ENCODE measurements at places on chromosomes 6 and 20.

- no peak for DNase-seq
Observed at GRCh38 chr6:147709396-147710272, 201.1 kb downstream of the SAMD5 start.

- no peak for DNase-seq
Observed at GRCh38 chr6:128464790-128465189, 55.6 kb downstream of the PTPRK start.

GRCh38 chr6:125637207-125637606 is 112.2 kb upstream of the HEY2 start:
- DNase-seq: no peak

- DNase-seq: no peak
Observed at GRCh38 chr6:1787894-1788293, 178.2 kb downstream of the FOXC1 start.

DNA sequence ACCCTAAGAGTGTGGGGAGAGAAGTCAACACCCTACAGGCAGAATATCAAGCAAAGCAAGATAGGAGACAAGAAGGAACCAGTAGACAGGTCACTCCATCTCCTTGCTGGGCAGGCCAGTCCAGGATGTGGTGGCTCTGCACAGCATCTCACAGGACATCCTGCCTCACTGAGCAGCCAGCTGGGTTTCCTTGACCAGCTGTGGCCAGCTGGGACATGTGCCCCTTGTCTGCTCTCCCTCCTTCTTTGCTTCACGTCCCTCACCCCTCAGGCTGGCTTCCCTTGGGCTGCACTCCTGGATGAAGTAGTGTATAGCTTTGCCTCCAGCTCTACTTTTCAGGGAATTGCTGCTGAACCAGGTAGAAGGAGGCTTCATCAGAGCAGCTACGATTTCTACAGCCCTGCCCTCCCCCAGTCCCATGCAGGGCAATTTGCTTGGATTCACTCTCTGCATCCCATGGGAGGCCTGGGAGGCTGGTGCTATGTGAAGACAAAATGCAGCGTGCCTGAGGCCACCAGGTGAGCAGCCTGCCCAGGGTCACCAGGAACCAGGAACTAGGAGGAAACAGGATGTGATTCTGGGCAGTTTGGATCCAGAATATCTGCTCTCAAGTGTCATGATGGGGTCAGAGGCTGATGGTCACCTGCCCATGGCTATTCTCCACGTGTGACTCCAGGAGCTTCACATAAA is 110.0 kb upstream of the PMEPA1 start:
- DNase-seq: no peak

DNA sequence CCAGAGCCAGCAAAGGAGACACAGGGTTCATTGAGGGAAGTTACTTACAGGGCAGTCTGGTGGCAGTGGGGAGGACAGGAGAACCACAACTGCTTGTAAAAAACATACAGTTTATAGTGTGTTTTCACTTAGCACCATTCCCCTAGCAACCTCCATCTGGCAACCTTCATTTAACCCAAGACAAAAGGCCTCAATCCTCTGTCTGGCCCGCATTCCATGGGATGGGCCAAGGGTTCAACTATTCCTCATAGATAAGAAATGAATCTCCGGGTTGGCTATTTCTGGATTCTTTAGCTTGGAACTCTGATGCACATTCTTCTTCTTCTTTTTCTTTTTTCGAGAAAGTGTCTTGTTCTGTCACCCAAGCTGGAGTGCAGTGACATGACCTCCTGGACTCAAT is 26.3 kb upstream of the FYN start:
- DNase-seq: no peak

- DNase-seq: no peak
Observed at GRCh38 chr6:63441266-63441956, 121.6 kb upstream of the LGSN start.

GRCh38 chr6:26122402-26122792 is 35.2 kb downstream of the HFE start:
- DNase-seq: no peak

DNA sequence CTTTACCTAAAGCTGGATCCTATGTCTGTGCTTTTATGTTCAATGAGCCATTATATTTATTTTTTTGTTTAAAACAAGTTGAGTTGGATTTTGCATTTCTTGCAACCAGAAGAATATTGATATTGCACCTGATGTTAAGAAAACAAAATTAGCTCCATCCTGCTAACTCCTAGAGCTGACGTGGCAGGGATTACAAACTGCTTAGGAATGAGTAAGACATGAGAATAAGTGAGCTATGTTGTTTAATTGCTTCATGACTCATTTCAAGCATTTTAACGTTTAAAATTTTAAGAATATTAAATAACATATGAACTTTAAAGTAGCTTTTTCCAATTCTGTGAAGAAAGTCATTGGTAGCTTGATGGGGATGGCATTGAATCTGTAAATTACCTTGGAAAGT is 663.5 kb downstream of the EPM2A start:
- no peak for DNase-seq

- DNase-seq: no peak
Observed at GRCh38 chr6:44227148-44227793, 3.9 kb downstream of the SLC29A1 start.

GRCh38 chr20:58127701-58128111 is 100.7 kb downstream of the ANKRD60 start:
- DNase-seq: no peak

DNA sequence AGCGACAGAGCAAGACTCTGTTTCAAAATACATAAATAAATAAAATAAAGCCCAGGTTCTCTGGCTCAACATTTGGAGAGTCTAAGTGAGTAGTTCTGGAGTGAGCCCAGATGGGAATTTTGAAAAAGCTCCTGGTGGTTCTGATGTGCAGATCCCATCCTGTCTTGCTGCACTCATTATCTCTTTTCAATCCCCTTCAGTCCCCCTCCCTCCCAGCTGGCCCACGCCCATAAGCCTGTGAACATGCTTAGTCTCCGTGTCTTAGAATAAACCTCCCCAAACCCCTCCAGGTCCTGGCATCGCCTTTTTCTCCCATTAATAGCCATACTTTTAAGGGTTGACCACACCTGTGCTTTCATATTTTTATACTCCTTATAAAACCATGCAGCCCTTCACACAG is 19.4 kb upstream of the TULP1 start:
- no peak for DNase-seq

DNA sequence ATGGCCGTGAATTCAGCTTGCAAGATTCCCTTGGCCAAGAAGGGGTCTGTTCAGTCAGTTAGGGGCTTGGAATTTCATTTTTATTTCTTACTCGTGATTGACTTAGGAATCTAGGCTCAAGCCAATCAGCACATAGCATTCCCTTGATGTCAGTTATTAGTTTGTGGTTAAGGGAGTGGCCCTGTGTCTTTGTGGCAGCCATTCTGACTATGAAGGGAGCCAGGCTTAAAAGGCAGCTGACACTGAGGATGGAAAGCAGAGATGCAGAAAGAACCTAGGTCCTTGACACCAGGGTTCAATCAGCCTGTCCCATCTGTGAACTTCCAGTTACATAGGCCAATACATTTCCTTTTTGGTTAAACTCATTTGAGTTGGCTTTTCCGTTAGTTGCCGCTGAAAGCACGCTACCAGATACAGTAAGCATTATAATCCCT is 48.1 kb downstream of the MCUR1 start:
- DNase-seq: no peak

DNA sequence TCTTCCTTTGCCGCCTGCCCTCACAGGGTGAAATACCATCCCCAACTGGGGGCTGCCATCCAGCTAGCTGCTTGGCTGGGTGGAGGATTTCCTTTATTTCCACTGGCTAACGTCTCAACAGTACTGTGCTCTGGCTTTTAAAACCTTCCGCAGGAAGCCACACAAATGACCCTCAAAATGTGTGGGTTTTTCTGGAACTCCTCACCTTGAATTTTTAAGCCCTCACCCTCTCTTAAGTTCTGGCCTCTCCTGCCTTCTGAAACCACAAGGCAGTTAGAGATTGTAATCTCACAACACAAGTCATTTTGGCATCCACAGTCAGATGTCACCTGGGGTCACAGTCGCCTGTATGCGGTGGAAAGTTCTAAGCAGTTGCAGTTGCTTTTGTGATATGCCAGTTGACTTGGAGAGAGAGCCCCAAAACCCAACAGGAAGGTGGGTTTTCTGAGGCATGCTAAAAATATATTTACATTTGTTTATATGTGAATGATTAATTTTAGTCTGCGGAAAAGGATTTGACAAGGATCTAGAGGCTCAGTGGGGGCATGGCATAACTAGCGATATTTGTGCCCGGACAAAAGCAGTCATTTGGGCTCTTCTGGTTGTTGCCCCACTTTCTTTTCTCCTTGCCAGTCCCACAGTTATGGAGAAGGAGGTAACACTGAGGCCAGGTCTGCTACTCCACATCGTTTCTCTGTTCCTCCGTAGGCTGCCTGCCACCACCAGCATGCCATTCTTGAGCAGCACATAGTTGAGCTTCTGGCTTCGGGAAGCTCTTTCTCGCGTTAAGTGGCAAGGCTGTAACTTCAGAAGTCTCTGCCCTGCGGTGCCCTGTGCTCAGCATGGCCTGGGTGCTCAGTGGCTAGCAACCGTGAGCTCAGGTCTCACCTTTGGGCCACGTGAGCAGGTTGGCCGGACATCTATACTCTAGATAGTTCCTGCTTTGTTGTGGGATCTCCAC is 335.3 kb downstream of the CD83 start:
- no peak for DNase-seq

DNA sequence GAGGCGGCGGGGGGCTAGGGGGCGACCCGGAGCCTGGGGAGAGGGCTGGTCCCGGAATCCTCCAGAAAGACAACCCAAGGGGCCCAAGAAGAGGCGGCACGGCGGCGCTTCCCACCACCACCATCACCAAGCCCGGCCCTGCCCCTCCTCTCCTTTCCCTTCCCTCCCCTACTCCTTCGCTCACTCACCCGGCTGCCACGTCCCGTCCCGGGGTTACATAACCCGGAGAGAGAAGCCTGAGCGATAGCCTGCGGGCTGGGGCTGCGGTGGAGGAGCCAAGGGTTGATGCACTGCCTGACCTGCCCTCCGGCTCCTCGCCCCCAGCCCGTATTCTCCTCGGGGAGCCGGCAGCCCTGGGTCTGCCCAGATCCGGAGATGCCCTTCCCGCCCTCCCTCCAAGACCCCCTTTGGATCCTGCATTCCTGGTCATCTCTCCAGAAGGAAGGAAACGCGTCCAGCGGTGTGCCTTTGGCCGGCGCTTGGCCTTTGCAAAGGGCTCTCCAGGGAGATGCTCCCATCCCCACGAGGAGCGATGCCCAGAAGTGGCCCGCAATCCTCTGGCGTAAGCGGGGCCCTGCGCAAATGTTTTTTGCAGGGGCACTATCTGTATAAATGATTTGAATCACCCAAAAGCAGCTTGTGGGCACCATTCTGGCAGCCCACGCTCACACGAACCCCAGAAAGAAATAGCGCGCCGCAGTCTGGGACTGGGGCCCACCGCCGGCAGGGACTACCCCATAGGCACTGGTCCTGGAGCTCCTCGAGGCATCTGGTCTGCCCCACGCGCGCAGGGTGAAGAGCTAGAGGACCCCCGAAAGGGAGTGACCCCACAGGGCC is 4.6 kb upstream of the CPXM1 start:
- DNase-seq: no peak

DNA sequence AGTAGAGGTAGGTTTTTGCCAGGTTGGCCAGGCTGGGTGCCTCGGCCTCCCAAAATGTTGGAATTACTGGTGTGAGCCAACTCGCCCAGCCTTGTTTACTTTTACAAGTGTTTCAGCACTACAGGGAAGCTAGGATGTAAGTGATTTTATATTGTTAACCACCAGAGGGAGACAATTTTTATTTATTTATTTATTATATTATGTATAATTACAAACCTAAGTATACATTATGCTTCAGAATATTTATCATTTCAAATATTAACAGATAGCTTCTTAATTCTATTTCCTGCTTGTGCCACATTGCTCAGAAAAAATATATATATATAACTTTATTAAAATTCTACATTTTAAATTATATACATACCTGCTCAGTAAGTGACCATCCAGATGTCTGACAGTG is 9.8 kb downstream of the MMUT start:
- DNase-seq: no peak

GRCh38 chr20:5654557-5654956 is 95.6 kb upstream of the SHLD1 start:
- DNase-seq: no peak

DNA sequence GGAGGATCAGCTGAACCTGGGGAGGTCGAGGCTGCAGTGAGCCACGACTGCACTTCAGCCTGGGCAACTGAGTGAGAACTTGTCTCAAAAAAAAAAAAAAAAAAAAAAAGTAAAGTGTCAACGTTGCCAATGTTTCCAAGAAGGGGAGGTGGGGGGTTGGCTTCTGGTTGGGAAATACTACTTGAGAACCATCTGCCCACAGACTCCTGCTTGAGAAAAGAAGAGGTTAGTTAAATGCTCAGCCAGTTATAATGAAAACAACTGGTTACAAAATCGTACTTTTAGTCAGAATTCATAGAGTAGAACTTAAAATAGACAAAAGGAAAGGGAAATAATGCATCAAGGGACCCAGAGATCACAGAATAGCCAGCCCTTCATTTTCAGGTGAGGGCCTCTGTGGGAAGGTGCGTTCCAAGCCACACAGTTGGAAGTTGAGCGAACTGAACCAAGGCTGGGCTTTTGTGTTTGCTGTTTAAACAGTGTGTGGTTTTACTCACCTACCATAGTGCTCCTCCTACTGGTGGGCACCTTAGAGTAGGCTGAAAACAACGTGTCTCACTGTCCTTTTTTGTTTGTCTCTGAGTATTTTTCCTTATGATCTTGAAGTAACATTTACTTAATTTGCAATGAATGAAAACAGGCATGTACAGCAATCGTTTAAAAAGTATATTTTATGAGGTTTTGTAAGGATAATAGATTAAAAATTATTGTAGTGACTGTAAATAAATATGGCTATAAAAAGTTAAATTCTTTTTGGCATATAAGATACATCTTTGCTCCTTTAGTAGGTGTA is 200.7 kb downstream of the BCAS1 start:
- DNase-seq: no peak

DNA sequence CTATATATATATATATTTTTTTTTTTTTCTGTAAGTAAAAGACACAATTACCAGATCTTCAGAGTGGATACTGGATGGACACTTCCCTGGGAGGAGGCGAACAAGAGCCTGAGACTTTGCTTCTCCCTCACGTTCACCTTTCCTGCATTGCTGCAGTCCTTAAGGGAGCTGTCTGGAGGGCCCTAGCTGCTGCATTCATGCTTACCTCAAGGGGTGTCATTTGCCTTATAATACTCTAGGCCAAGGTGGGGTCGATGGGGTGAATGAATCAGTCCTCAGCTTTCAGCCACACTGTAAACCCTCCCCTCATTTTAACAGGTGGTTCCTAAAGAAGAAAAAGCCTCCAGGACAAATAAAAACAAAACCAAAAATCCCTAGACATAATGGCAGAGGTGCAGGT is 34.8 kb upstream of the CD83 start:
- DNase-seq: no peak

DNA sequence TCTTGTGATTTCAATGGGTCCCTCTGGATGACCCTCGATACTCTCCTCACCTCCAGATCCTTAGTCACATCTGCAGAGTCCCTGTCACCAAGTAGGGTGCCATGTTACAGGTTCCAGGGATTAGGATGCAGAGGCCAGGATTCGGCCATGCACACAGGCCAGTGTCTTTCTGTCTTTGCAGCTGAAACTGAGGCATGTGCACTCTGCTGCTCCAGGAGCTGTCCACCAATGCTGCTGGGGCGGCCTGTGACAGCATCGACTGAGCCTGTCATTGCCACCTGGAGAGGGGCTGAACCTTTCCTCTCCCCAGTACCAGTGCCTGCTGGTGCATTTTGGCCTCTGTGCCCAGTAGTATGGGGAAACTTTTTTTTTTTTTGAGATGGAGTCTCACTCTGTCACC is 4.4 kb upstream of the RBM38 start:
- DNase-seq: no peak
